Mesenchymal stem cell (in vitro differentiated cells and primary cell): ENCODE measurements at places on chromosomes 3 and 15.

DNA sequence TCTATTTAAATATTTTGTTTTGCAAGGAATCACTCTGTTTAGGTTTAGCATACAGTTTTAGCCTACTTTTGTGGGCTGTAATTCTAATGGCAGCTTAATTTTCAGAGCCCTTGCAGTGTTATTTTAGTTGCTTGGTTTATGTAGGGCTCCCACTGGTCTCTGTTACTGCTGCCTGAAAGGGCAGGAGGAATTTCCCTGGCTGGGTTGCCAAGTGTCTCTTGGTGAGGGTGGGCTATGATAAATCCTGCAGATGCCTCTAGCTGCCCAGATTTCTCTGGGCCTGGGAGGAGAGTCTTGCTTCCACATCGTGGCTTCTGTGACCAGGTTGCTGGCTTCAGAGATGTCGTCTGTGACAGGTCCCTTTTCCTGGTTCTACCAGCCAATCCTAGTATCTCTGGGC lies 36.2 kb downstream of the ILDR1 start:
- no peak for DNase-seq

DNA sequence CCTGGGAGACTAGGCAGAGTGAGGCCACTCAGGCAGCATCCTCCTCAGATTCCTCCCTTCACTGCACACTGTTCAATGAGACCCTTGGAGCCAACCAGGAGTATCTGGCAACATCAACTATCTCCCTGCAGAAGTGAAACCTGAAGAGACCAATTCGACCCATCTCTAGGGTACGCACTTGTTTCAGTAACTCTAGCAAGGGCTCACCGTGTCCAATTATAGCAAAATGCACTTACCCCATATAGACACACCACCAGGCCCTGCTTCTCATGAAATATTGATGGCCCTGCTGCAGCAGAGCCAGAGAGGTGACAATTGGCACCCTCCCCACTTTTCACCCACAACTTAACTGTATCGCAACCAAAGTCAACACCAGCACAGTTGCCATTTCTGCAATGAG lies 196.1 kb upstream of the IGF1R start:
- no peak for DNase-seq

DNA sequence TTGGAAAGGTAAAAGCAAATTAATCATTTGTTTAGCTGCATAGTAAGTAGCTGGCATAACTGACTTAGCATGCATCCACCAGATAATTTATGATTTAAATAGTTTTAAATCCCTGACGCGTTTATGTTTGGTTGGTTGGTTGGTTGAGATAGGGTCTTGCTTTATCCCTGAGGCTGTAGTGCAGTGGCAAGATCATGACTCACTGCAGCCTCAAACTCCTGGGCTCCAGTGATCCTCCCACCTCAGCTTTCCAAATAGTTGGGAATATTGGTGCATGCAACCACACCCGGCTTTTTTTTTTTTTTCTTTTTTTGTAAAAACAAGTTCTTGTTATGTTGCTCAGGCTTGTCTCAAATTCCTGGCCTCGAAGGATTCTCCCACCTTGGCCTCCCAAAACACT lies 263.4 kb downstream of the MCTP2 start:
- no peak for DNase-seq

GRCh38 chr15:82788496-82788895 lies 17.4 kb downstream of the FSD2 start:
- DNase-seq, result no peak

- DNase-seq, result no peak
Observed at GRCh38 chr3:86547692-86548091, 443.3 kb downstream of the VGLL3 start.

GRCh38 chr3:138846262-138846791 lies 11.6 kb upstream of the PIK3CB start:
- DNase-seq, result no peak

DNA sequence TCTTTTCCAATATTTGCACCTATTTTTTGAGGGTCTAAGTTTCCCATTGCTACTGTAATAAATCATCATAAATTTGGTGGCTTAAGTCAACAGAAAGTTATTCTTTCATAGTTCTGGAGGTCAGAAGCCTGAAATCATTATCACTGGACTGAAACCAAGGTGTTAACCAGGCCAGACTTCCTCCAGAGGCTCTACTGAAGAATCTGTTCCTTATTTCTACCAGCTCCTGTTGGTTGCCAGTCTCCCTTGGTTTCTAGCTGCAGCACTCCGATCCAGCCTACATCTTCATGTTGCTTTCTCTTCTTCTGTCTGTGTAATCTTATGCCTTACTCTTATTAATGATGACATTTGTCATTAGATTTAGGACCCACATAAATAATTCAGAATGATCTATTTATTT lies 22.0 kb upstream of the ARPP21 start:
- DNase-seq, result no peak

- DNase-seq, result no peak
Observed at GRCh38 chr3:69484507-69485393, 98.9 kb upstream of the FRMD4B start.

DNA sequence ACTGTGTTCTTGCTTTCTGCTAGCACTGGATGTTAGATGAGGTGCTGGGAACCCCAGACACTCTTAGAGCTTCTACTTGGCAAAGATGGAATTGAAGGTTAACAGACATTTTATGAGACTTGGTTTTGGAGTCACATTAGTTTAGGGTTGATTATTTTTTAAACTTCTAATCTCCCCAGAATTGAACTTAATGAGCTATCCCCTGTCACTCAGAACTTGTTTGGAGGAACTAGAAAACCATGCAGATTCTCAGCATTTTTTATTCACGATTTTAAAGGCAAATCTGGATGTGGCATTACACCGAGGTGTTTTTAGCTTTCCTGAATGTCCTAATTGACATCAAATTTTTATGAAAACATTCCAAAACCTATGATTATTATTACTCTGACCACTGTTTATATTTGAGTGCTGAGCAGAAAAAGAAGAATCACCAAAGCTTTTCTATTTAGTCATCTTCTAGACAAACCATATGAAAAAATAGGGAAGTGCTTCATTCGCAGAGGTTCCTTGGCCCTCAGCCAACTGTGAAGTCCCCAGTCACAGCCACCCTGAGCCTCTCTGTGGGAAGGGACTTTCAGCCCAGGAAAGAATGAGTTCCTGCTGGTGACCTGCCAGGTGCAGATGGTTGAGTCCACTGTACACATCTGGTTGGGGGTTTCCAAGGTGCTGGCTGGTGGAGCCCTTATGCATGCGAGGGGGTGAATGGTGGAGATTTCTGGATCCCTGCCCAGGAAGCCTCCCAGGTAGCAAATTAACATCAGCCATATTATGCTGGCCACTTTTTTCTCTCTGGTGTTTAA lies 196.0 kb upstream of the TOPAZ1 start:
- no peak for DNase-seq

GRCh38 chr15:80492409-80492808 lies 88.2 kb downstream of the ARNT2 start:
- no peak for DNase-seq

DNA sequence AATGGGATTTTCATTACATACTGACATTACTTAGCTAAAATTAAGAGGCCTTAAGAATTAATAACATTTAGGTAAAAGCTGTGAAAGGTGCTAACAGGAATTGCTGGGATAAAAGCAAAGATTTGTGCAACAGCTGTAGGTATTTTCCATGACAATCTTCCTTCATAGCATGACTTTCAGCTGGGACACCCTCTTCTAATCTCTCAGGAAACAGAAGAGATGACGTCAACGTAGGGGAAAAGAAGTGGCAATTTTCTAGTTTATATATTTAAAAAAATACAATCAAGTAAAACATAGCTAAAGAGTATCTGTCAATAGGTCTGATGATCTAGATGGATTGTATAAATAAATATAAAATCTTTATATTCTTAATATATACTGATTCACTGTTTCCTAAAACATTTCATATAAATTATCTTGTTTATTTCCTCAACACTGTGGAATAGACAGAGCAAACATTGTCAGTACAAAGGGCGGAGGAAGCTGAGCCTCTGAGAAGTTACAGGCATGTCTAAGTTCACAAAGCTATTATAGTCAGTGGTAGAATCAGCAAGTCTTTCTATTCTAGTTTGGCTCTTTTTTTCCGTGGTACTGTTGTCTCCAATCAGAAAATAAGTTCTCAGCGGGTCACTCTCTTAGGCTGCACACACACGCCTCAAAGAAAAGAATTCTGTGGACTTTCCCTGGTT lies 217.0 kb downstream of the P3H2 start:
- no peak for DNase-seq

GRCh38 chr3:35651851-35652250 lies 12.5 kb downstream of the ARPP21 start:
- DNase-seq, result no peak
